HFF-Myc (cell line): ENCODE measurements at places on chromosomes 6 and 20.

- DNase-seq, result no peak
Measured at GRCh38 chr6:17018425-17018824, 83.4 kb upstream of the STMND1 start.

DNA sequence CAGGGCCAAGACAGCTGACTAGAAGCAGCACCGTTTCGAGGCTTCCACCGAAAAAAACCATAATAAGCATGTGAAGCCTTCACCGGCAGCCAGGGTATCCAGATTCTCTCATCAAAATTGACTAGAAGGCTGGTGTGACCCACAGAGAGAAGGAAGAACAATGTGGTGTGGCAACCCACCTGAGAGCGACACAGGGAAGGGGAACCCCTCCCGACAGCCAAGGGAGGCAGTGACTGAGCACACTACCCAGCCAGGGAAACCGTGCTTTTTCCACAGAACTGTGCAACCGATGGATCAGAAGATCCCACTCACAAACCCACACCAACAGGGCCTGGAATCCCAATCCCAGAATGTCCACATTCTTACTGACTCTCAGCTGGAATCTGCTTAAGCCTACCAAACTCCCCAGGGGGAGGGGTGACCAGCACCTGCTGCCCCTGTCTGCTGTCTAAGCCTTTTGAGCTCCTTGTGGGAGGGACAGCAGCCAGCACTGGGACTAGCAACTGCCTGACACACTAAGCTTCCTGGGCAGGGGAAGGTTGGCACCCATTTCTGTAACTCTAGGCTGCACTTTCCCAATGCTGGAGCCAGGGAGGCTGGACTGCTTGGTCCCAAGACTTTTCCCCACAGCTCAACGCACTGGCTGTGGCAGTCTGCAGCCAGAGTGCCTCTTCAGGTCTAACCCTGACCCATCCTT lies 231.9 kb upstream of the FAM83B start:
- DNase-seq, result no peak

DNA sequence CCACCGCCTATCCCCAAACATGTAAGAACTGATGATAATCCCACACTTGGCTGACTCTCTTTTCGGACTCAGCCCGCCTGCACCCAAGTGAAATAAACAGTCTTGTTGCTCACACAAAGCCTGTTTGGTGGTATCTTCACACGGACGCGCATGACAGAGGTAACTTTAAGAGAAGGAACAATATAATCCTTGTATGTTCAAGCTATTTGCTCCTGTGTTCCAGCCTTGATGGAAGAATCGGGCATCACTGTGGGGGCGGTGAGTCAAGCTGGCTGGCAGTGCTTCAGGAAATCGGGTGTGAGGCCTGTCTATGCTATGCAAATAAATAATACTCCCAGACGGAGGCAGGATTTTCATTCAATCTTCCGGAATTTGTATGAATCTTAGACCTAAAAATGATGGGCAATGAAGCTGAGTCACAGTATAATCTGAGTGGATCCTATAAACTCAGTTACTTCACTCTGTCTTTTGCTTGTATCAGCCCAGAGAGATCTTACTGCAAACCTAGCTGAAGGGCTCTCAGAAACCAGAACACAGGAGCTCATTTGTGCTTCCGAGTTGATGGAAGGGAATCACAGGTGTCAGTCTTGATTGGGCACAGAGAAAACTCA lies 45.2 kb upstream of the NT5E start:
- peak; percentile 72 for DNase-seq

DNA sequence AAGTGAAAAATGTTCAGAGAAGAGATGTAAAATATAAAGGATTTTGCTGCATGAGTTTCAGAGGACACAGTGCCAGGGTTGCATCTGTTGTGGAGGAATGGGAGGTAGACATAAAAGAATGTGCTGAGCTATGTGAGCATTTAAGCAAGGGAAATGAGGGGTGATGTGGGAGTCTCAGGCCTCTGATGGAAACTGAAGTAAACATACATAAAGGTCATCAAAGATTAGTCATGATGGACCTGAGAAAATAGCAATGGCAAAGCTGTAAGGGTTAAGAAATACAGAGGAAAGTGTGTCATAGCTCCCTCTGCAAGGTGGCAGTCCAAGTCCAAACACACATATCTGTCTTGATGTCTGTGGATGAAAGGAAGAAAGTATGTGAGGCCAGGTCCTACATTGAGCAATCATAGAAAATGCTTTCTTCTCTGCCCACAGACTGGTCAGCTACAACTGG lies 306.6 kb upstream of the ECI2 start:
- DNase-seq, result no peak

DNA sequence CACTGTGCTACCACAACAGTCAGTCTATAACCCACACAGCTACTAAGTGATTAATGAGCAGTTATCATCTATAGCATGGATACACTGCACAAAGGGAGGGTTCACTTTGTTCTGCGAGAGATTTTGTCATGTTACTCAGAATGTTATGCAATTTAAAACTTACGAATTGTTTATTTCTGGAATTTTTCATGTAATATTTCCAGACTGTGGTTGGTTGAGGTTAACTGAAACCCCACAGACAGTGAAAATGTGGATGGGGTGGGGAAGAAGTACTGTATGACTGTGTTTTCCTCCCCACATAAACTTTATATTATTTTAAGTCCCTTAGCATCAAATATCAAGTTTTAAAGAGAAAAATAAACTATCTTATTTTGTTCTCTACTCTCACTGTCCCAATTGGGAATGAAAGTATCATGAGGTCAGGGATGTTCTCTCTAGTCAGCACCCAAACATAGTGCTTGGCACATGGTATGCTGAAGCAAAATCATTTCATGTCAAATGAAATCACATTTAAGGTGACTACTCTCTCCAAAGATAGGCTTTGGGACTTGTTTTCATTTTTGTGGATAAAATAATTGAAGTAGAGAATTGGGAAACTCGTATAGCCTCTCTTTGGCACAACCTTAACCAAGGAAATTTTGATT lies 25.4 kb downstream of the DOP1A start:
- DNase-seq, result no peak

- DNase-seq, result no peak
Measured at GRCh38 chr6:3297006-3297405, 38.3 kb downstream of the PSMG4 start.

DNA sequence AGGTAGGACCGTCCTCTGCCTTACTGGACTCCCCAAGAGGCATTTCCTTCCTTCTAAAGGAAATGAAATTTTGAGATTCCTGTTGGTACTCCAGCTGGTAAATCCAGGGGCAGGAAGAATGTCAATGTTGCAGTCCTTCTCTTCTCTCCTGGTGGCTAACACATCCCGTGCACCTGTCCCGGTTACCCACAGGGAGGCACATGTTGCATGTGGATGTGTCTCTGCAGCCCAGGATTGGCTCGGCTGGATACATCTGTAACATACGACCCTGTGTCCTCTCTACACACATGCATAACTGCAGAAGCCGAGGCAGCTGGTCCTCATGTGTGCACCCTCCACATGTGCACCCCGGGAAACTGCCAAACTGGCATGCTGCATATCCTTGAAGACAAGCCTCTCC lies 1.3 kb upstream of the LRFN2 start:
- no peak for DNase-seq

- DNase-seq, result no peak
Measured at GRCh38 chr6:149899486-149899885, 1.6 kb upstream of the RAET1E start.

- DNase-seq, result no peak
Measured at GRCh38 chr20:48782053-48782452, 45.7 kb downstream of the PREX1 start.

DNA sequence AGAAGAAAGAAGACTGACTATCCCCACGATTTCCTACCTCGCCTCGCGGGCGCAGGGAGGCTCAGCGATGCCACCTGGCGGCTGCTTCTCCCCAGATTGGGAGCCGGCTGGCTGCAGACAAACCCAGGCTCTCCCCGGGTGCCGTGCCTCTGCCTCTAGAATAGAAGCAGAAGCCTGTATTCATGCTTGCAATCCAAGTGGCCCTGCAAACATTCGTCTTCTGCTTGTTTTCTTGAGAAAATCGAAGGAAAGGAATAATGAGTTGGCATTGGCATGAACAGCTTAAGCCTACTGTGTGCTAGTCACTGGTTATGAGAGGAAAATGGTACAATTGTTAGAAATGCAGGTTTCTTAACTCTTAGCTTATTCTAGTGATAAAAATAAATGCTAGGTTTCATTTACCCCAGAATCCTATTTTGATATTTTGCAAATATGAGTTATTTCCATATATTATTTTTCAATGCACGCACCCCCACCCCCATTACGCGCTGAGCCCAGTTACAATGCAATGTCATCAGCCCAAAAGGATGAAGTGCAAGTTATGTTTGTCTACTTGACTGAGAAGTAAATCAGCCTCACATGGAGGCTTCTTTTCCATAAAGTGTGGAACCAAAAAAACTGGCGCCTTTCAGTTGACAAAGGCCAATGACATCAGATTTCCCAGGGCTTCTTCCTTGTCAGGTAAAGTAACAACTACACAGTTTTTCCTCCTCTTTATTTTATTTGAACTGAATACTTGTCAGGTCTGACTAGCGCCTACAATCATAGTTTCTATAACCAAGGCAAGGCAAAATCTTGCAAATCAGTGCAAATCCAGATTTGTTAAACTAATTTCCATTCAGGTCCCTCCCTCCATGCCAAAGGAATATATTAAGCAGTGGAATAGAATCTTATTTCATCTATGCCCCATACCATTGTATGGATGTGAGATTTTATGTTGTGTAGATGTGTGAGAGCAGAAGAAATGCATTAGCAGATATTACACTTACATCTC lies 3.9 kb upstream of the SOX4 start:
- DNase-seq, result no peak

GRCh38 chr20:25078662-25079061 lies 3.3 kb downstream of the VSX1 start:
- no peak for DNase-seq

GRCh38 chr6:75368151-75368779 lies 83.7 kb upstream of the TMEM30A start:
- DNase-seq, result no peak

DNA sequence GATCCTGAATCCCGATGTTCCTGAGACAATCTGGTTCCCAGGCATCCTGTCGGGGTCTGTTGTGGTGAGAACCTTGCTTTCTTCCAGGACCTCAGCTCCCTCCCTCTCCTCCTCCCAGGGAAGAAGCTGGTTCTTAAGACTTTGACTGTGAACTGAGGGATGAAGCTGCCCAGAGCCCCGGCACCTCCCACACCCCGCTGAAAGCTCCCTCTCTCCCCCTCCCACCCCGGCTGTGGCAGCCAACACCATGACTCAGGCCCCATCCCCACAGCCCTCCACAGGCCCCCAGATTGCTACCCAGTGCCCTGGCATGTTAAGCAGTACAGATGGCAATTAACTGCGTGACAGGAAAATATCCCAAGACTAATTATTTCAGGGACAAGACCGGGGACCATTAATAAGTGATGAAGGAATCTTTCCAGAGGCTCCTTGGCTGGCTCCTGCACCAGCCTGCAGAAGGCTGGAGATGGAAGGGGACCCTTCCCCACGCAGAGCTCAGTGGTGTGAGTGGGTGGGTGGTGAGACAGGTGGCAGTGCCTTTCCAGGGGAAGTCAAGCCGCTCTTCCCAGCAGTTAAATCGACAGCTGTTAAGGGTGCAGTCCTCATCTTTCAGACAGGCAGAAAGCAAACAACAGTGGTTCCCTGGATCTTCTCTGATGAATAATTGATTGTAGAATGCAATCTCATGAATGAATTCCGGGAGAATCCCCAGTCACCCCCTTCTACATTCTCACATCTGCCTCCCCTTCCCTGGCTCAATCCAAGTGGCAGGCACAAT lies 237.9 kb downstream of the LRFN2 start:
- DNase-seq, result no peak

- no peak for DNase-seq
Measured at GRCh38 chr20:19330731-19331130, 118.3 kb downstream of the SLC24A3 start.

DNA sequence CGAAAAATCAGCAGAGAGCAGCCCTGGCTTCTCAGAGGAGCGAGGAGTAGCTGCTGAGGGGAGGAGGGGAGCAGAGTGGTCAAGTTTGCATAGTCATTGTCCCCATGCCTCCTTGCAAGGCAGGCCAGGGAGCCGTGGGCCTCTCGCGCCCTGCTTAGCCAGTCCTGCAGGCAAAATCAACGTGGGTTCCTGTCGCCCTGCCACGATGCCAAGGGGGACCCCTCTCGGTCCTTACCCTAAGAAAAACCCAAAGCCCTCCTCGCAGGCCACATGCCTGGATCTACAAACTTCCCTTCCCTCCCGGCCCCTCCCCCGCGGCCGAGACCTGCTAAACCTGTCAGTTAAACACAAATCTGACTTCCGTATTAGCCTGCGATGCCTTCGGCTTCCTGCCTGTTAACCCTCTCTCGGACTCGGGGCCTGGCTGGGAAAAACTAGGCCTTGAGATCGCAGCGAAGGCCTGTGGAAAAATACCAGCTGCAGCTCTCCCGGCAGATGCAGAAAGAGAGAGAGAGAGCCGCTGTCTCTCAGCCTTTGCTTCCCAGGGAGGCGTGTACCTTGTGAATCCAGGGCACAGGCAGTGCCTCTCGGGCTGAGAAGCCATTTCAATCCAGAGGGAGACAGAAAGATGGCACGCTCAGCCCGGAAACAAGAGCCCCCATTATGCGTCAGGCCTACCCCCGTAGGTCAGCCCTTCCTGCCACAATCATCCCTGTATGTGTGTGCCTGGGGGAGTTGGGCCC lies 968 bp upstream of the ZMYND8 start:
- DNase-seq, result peak; percentile 90

DNA sequence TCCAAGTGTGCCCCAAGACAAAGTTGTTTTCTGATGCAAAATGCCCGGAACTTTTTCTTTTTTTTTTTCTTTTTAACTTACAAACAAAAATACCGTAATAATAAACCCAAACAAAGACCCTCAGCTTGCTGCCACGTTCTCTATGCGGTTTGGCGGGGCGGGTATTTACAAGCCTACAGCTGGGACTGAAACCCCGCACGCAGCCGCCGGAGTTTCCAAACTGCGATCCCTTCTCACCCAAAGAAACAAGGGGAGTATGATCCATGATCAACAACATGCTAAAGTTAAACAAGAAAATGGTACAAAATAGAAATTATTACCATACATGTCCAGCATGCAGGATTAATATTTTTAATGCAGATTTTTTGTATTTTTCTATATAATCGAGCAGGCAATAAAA lies 2.1 kb downstream of the MAFB start:
- DNase-seq, result no peak

GRCh38 chr6:7196019-7196402 lies 88.2 kb downstream of the RREB1 start:
- DNase-seq, result no peak

- no peak for DNase-seq
Measured at GRCh38 chr6:163398815-163399214, 15.7 kb upstream of the QKI start.

- DNase-seq, result no peak
Measured at GRCh38 chr6:108847738-108848115, 495 bp upstream of the ARMC2 start.
